Kidney tubule cell (primary cell): ENCODE measurements at places on chromosomes 4 and X.
A peak's percentile ranks its signal among the peaks of the same experiment; 100 is the strongest.

DNA sequence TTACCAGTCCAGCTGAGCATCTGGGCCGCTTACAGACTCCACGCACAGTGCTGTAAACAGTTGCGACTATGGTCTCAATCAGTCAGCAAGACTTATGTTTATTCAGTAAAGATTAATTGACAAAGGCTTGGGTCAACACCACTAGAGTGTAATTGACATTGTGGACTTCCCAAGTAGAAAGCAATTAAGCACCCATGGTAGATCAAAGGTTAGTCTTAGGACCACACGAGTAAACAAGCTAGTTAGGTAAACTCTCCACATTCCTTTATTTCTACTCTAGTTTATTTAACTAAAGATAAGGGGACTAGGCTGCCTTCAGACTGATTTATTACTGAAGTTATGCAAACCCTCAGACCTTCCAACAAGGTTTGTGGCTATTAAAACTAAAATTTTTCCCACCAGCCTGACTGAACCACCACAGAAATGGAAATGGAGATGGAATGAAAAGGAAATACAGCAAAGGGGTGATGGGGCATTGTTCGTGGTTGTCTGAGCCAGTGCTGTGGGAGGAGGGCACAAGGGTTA lies 44.2 kb downstream of the MTHFD2L start:
- no peak for DNase-seq

GRCh38 chr4:65724973-65725372 lies 54.7 kb upstream of the EPHA5 start:
- no peak for DNase-seq

DNA sequence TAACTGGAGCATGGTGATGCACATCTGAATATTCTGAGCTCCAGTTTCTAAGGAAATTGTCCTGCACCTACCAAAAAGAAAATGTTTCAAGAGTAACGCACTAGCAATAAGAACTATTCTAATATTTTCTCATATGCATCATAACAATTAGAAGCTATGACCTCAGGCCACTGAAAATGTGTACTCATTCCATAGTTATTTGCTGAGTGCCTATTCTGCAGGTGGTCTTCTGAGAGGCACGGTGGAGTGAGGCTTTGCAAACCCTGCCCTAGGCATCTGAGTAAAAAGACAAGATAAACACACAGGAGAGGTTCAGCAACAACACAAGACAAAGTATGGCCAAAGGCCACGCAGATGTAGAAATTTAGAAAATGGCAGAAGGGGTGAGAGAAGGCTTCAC lies 23.7 kb downstream of the SLC10A6 start:
- no peak for DNase-seq

GRCh38 chr4:114642173-114642780 lies 43.7 kb downstream of the UGT8 start:
- DNase-seq, result peak; percentile 21

- peak; percentile 45 for DNase-seq
Observed at GRCh38 chr4:97457253-97457652, 686.0 kb downstream of the STPG2 start.

DNA sequence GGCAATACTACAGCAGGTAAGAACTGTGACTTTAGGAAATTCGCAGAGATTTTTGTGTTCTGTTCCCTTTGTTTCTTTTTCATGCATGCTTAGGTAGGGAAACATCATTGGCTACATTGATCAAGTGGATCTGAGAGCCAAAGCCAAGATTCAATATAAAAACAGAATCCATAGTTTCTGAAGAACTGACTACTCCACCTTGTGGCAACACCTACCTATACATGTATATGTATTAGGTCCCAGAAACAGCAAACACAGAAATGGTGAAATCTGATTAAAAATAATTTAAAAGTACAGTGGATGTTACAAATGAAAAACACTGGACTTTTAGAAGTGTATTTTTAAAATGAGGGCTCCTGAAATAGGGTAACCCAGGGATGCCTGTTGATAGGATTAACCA lies 322.6 kb upstream of the MAOA start:
- no peak for DNase-seq

- peak; percentile 85 for DNase-seq
Observed at GRCh38 chrX:20829665-20830491, 544.3 kb upstream of the CNKSR2 start.

- DNase-seq, result no peak
Observed at GRCh38 chrX:29419774-29420553, 795.4 kb upstream of the MAGEB2 start.

GRCh38 chrX:134677332-134677731 lies 19.1 kb upstream of the PLAC1 start:
- DNase-seq, result no peak

GRCh38 chr4:113687067-113687718 lies 74.3 kb downstream of the CAMK2D start:
- peak; percentile 20 for DNase-seq

- no peak for DNase-seq
Observed at GRCh38 chr4:167339781-167340180, 105.5 kb upstream of the SPOCK3 start.

- DNase-seq, result no peak
Observed at GRCh38 chr4:55132775-55133174, 7.4 kb upstream of the KDR start.

- DNase-seq, result peak; percentile 93
Observed at GRCh38 chr4:7805533-7806337, 133.9 kb downstream of the AFAP1 start.

DNA sequence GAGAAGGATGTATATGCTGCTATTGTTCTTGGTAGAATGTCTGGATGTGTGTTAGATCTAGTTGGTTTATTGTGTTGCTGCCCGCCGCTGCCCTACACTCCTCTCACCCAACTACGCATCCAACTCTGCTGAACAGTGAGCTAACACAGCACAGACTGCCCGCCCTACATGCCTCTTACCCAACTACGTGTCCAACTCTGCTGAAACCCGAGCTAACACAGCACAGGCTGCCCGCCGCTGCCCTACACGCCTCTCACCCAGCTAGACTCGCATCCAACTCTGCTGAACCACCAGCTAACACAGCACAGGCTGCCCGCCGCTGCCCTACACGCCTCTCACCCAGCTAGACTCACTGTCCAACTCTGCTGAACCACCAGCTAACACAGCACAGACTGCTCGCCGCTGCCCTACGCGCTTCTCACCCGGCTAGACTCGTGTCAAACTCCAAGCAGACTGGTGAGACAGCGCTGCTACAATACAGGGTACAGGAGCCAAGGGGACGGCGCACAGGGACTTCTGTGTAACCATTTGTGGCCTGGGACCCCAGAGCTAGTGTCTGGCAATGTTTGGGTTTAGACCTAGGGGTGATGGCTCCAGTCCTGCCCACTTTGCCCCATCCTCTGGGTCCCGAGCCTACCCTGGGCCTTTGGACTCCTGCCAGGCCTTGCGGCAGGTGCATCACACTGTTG lies 11.6 kb upstream of the CTBP1 start:
- DNase-seq, result no peak

DNA sequence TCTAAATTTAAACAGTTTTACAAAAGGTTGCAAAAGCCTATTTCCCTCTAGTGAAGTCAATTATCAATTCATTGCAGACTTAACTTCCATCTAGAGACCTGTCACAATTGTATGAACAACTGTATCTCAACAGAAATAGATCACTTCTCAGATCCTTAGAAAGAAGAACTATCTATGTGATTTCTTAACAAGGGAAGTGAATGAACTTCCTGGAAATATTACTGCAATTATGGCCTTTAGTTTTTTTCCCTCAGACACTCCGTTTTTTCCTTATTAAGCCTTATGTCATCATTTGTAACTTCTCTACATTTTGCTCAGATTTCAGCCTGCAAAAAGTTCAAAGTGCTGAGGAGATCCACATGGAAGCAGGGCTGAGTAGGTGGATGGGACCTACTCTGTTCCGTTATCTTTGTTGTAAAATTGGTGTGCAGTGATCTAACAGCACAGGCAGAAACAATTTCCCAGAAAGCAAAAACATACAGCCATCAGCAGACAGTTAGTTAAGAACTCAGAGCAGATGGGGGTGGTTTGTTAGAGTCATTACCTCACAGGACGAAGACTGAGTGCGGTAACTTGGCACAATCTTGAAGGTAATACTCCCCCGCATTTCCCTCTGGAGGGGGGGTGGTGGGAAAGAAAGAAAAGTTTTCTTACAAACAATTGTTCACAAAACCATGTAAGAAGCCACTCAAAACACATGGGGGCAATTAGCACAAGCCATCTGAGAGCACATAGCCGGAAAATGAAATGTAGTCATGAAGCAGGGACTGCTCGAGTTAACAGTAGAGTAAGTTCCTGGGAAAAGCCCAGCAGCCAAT lies 112.3 kb downstream of the NYX start:
- peak; percentile 23 for DNase-seq

DNA sequence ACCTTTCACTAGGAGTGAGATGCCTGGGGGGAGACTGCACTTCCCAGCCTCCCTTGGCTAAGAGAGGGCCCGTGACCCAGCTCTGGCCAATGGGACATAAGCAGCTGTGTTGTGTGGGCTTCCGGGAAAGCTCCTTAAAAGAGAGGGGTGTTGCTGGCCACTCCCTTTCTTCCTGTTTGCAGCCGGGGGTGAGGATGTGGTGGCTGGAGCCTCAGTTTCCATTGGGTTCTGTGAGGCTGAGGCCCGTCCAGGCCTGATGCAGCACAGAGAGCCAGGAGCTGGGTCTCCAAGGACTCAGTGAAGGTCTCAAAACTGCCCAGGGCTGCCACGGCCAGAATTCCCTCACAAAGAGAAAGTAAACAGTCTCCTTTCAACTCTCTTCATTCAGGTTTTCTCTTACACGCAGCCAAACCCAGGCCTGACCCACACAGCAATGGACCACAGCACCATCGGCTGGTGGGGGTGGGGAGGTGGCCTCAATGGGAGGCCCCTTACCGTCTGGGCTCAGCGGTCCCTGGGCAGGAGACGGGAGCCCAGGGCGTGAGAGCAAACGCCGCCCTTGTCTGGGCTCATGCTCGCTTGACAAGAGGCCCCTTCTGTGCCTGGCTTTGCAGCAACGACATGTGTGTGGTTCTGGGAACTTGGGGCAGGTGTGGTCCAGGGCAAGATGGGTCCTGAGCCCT lies 6.6 kb downstream of the NKX1-1 start:
- DNase-seq, result no peak

DNA sequence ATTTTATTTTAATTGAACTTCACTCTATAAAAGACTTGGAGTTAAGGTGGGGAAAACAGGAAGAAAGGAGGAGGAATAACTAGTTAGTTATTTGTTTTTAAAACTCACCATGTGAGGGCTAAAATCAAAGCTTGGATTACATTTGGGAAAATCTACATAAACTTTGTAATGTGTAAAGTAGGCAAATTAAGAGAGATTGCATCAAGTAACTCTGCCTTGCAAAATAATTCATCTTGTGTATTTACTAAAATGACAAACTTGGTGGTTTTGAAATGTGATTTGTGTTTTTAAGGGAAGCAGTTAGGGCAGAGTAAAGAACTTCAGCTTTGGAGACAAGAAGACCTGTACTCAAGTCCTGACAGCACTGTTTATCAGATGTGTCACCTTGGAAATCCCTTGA lies 43.3 kb upstream of the RASSF6 start:
- no peak for DNase-seq

DNA sequence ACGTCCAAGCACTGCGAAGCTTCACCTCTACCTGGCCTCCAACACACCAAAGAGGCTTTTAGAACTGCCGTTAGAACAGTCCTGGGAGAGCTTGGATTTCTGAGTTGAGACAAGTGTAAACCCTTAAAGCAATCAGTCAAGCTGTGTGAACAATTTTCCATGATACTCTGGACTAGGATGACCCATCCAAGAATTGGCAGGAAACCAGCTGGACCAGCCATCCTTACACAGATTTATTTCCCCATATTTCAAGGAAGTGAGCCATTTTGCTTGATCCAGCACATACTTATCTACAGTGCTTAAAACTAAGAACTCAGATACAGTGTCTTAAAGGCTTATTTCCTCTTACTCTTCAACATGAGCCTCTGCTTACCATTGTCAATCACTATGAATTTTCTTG lies 340.7 kb upstream of the HS3ST1 start:
- peak; percentile 41 for DNase-seq

DNA sequence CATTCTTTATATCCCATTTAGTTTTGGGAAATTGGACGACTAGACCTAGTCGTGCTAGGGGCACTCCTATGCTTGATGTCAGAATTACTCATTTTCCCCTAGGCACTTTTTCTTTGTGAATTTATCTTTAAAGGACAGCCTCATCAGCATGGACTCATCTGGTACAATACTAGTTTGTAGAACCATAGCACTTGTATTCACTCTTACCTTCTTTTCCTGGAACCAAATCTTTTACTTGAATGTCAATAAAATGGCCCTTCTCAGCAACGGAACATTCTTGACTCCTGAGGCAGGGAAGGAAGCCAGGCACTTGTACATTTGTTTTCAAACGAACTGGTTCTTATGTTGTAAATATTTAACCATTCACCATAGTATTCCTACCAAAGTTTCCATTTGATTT lies 187.1 kb downstream of the SHROOM3 start:
- DNase-seq, result peak; percentile 55

DNA sequence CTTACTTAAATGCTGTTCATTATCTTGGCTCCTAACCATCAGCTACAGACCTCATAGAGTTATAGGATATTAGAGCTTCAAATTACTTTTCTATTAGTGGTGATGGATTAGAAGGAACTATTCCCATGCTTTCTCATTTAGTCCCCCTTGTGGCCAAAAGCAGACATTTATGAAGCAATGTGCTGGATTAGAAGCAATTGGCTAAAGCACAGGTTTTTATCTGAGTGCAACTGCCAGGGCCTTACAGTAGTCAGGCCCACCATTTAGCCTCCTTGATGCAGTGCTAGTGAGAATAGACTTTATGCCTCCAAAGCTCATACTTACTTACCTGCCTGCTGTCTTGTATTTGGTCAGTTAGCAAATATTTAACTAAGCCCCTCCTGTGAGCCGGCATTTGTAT lies 93.0 kb downstream of the TSPAN7 start:
- DNase-seq, result peak; percentile 38

- no peak for DNase-seq
Observed at GRCh38 chrX:13815664-13816063, 1.2 kb downstream of the GPM6B start.

- no peak for DNase-seq
Observed at GRCh38 chr4:76074468-76074867, at the start of gene ART3. TSS of gene ART3 (plus strand) at chr4:76074709. CDS start at chr4:76075890, 1,181 bp downstream.

DNA sequence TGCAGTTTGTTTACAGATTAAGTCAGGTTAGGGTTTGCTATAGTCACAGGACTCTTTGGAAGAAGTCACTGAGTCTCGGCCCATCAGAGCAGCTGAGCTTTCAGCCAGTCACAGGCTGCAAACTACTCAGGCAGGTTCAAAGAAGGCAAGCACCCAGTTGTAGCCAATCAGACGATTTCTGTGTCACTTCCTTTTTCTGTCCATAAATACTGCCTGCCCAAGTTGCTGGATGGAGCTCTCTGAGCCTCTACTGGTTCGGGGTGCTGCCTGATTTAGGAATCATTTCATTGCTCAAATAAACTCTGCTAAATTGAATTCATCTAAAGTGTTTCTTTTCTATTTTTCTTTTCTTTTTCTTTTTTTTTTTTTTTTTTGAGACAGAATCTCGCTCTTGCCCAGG lies 7.3 kb upstream of the SH3BP2 start:
- peak; percentile 28 for DNase-seq

DNA sequence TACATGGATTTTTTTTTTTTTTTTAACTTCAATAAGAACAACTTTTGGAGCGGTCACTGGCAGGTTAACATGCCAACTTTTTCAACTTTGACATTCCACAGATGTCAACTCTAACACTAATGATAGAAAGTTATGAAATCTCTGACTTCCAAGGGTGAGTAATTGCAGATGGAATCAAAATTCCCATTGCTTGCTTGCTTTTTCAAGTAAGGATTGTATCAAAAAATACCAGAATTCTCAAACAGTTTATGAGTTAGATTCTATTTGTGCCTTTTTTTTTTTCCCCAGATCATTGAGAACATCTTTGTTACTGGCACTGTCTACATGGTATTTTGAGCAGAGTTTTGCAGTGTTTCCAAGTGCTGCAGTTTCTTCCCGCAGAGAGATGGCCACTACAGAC lies 50.3 kb upstream of the OTUD4 start:
- DNase-seq, result no peak
